Stimulated activated CD4-positive, alpha-beta T cell treated with anti-CD3 and anti-CD28 coated beads, Interleukin-15, amount 100 ng/mL, for 1 hour (primary cell): ENCODE measurements at places on chromosomes 16 and 17.

- DNase-seq, result no peak
Observed at GRCh38 chr16:2090777-2091546, 43.2 kb downstream of the TSC2 start.

DNA sequence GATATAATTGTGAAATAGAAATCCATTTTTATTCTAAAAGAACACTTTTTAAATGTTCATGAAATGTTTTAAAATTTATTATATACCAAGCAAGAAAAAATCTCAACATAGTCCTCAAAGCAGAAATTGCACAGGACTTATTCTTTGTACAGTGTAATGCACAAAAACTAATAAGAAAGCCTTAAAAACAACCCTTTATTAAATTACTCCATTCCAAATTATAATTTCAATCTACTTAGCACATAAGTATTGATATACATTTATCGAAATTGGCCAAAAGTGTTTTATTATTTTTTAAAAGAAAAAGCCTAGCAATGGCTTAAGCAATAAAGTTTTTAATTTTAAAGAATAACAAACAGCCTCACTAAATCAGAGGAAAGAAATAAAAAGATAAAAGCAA, 19.1 kb downstream of the NLRC5 start:
- DNase-seq, result no peak

DNA sequence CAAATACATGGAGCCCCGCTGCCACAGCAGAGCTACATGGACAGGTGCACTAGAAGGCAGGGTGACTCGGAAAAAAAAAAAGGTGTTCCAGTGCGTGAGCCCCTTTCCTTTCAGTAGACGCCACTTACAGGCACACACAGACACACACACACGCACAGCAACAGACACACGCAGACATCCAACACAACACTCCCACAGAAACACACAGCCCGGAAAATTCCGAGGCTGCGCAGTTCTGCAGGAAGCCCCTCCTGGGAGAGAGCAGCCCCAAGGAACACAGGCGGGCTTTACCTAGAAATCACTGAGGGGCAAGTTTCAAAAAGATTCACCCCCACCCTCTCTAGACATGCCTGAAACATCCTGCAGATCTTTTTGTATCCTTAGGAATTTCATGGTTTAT, 136.0 kb upstream of the WSB1 start:
- DNase-seq, result no peak

DNA sequence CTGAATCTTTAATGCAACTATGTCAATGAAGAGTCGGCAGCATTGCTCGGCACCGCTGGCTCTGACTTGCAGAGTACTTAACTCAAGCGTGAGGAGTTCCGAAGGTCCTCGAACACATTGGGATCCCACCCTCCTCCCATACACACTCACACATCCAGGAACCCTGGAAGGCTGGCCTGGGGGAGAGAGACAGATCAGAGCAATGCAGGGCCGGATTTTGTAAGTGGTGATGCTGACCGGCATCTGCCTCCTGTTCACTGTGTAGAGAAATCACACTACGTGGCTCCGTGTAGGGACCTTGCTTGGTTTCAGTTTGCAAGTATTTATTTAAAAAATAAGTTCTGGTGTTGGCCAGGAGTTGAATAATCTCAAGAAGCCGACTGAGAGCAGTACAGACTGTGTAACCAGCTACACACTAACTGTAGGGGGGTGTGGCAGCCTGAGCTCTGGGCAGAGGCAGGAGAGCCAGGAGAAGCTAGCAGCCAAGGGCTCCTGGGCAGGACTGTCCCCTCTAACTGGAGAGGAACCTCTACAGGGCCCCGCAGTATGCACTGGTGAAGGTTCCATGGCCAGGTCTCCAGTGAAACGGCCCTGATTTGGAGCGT, 190.2 kb upstream of the TNRC6C start:
- no peak for DNase-seq

- DNase-seq, result no peak
Observed at GRCh38 chr16:49674351-49674851, 181.5 kb downstream of the ZNF423 start.

DNA sequence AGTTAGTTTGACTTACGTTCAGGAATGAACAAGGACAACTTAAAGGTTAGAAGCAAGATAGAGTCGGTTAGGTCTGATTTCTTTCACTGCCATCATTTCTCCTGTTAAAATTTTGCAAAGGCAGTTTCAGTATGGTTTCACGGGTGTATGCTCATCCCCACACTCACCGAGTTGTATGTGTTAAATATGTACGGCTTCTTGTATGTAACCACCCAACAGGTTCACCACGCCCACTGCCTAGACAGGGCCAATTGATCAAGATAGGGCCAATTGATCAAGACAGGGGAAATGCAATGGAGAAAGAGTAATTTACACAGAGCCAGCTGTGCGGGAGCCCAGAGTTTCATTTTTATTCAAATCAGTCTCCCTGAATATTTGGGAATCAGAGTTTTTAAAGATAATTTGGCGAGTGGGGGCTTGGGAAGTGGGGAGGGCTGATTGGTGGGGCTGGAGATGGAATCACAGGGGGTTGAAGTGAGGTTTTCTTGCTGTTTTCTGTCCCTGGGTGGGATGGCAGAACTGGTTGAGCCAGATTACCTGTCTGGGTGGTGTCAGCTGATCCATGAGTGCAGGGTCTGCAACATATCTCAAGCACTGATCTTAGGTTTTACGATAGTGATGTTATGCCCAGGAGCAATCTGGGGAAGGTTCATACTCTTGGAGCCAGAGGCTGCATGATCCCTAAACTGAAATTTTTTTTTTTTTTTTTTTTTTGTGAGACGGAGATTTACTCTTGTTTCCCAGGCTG, 62.4 kb upstream of the PLCG2 start:
- no peak for DNase-seq

GRCh38 chr16:70399381-70399780, 39.5 kb downstream of the ST3GAL2 start:
- DNase-seq, result no peak

DNA sequence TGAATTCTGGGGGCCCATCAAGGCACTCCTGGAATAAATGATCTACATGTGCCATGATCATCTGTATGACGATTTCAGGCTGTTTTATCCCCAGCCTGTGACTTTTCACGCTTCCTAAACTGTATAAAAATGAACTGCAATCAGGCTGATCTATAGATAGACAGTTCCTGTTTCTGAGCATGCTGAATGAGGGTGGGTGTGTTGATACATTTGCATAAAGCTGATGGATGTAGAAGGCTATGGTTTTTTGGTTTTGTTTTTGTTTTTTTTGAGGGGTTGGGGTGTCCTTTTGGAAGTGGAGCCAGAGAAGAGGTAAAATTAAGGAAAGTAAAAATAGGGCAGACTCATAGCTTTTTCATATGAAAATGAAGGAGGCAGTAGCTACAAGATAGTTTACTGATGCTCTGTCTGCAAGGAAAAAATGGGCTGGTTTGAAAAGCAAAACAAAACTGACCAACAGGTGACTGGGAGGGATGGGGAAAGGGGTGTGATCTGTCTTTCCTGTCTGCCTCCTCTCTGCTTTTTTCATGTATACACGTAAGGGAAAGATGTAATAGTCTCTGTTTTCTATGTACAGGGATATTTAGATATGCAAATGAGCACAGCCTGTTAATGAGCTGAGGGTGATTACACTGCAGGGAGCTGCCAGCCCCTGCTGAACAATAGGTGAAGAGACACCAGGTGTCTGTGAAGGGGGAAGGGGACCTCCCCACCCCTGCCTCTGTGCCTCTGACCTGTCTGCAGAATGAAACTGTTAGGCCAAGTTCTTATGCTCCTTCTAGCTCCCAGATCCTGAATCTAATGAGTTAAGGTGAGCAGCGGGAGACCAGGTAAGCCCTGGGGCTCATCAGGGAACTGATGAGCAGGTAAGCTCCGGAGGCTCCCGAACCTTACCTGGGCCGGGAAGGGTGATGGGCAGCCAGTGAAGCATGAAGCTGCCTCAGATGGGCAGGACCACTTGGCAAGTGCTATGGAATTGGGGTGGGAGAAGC, 46.6 kb upstream of the LYRM9 start:
- no peak for DNase-seq

DNA sequence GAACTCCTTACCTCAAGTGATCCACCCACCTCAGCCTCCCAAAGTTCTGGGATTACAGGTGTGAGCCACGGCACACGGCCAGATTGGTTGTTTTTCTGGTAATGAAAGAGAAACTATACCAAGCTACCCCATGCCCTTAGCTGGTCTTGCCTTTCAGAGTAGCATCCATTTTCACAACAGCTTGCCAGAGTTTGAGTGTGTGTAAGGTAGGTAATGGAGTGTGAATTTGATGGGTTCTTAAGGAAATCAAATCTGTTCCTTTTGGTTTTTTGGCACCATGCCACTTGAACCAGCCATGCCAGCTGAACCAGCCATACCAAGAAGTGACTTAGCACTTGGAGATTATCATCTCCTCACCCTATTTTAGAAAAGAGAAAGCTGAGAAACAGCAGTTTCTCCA, 5.1 kb downstream of the CALCOCO2 start:
- no peak for DNase-seq

DNA sequence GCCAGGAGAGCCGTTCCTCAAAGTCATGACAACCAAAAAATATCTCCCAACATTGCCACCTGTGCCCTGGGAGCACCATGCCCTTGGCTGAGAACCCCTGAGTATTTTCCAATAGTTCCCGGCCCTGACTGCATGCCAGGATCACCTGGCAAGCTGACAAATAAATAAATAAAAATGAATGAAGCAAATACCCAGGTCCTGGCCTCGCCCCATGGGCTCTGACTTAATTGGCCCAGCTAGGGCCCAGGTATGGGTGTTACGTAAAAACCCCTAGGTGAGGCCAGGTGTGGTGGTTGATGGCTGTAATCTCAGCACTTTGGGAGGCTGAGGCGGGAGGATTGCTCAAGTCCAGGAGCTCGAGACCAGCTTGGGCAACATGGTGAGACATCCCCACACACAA, 2.7 kb upstream of the C16orf74 start:
- DNase-seq, result no peak

- DNase-seq, result no peak
Observed at GRCh38 chr17:8629371-8630226, 926 bp downstream of the MYH10 start.

DNA sequence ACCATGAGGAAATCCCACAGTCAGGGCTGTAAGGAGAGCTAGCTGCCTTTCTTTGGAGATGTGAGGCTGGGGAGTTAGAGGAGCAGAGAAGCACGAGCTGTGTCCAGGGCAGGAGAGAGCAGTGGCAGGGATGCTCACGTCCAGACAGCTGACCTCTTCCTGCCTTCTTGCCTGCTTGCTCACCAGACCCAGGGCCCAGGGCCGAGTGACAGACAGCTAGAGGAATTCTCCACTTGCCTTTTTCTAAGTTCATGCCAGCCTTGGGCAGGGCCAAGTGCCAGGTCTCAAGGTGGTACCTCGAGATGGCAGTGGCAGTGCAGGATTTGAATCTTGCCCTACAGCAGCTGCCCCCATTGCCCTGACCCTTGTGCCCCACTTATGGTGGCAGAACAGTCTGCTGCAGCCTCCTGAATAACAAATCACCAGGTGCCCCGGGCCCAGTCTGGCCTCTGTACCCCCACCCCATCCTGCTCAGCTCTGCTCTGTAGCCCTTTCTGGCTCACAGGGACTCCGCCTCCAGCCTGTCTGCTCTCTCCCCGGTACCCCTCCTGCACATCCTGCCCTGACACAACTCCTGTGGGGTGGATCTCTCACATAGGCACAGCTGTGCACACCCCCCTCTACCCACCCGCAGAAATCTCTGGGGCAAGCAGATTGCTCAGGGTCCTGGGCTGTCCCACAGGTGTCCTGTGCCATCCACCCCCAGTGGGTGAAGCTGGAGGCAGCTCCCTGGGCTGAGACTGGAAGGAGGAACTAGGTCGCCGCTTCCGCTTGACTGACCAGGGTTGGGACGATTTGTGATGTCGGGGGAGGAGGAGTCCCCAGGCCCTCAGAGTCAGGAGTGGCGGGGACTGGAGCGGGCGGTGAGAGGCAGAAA, 25.9 kb downstream of the GRIN2C start:
- DNase-seq, result no peak

GRCh38 chr16:1206326-1206725, 18.7 kb downstream of the TPSG1 start:
- no peak for DNase-seq

DNA sequence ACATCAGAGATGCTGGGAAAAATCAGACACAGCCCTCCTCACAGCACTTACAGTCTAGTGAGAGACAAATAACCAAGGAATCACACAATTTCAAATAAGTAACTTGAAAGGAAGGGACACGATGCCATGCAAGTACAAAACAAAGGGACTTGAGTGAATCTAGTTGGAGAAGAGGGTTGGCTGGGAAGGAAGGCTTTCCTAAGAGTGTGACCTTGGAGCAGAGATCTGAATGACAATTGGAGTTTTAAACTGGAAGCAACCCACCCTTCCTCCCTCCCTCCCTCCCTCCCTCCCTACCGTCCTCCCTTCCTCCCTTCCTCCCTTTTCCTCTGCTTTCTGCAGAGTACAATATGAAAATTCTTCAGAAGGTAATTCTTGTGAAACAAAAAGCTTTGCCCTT, 31.1 kb downstream of the ADAMTS18 start:
- DNase-seq, result no peak

DNA sequence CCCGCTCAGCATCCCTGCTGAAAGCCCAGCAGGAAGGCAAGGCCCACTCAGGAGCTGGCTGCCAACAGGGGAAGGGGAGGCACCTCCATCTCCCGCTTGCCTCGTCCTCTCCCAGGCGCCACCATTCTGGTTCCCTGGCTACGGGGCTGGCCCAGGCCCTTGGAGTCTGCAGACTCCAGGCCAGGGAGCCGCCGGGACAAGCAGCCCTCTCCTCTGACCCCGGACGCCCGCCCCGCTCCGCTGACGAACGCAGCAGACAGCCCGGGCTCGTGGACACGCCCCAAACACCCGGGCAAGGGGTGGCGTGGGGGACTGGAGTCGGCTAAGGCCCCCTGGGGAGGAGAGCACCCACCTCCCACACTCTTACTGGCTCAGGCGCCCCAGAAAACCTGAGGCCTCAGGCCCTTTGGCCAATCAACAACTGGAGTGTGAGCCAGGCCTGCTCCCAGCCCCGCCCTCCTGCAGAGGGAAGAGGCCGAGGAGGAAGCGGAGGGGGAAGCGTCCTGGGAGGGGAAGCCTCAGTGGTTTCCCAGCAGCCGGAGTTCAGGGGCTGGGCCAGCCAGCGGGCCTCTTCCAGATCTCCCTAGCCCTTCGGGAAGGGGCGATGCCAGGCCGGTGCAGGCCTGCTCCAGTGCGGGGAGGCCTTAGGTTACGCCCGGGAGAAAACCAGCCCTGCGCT, 4.2 kb downstream of the MNT start:
- peak; percentile 24 for DNase-seq

DNA sequence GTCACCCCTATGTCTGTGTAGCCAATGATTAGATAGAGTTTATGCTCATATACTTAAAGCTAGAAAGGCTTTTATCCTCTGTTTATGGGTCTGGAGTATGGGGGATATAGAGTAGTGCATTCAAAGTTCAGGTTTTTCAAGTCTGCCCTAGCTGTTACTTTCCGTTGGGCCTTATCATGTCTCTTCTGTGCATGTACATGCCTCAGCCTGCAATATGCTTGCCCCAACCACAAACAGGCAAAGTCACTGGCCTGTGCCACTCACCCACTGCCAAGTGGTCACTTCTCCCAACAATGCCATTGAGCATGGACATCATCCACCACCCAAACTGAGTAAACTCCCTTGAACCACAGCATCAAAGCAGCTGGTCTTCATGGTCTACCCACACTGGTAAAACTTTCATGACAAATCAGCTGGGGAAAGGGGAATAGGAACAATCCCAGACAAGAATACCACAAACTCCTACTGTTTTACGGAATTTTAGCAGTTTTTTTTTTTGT, 70.3 kb upstream of the C17orf78 start:
- DNase-seq, result no peak

GRCh38 chr17:5832886-5833285, 237.3 kb upstream of the WSCD1 start:
- DNase-seq, result no peak

- DNase-seq, result no peak
Observed at GRCh38 chr16:22663389-22664064, 150.4 kb upstream of the HS3ST2 start.

GRCh38 chr17:63116967-63117830, 151.2 kb downstream of the TANC2 start:
- DNase-seq, result no peak
